GM12878 (cell line): ENCODE measurements at places on chromosomes 4 and X.

- no peak for DNase-seq
Measured at GRCh38 chrX:7552760-7553159, 290.2 kb upstream of the VCX start.

GRCh38 chr4:107579099-107579498, 140.9 kb downstream of the PAPSS1 start:
- DNase-seq, result no peak

DNA sequence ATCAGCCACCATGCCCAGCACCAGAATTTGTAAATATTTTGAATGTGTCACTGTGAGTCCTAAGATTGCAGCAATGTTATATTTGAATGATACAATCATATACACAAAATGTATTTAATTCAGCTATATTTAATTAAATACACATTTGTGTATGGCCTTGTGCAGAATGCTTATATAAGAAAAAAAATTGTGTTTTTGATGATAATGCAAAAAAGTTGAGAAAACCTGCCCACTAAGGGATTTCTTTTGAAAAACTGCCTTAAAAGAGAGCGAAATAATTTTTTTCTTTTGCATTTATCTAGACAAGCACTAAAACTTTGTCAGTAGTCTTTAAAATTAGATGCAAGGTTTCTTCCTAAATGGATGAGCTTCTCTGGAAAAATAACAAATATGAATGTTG, 68.1 kb upstream of the OTUD4 start:
- no peak for DNase-seq

GRCh38 chrX:2452317-2452784, 48.4 kb downstream of the DHRSX start:
- DNase-seq, result no peak

DNA sequence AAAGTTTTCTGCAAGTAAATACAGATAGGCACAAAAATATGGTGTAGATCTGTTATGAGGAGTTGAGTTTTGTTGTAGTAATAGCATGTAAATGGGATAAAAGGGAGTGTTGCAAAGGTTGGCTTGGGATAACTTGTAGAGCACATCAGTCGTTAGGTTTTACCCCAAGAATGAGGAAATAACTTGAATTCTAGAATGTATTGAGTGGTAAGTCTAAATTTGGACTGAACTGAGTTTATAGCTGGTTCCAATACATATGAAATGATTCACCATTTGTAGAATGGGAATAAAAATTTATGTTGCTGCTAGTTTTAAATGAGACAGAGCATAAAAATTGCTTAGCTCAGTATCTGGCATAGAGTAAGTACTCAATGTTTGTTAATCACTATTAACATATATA, 719.2 kb downstream of the FSTL5 start:
- DNase-seq, result no peak

GRCh38 chr4:168981460-168981859, 28.6 kb downstream of the CBR4 start:
- no peak for DNase-seq

DNA sequence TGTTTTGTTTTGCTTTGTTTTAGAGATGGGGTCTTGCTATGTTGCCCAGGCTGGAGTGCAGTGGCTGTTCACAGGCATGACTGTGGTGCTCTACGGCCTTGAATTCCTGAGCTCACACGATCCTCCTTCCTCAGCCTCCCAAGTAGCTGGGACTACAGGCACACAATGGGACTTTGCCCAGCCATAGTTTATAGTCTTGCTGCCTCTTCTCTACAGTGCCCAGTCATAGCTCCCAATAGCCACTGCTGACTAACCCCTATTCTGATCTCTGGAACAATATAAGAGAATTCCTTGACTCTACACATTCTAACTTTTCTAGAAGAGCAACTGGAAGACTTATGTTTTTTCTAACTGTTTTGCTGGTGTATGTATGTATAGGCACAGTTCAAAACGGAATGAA, 319.2 kb downstream of the PCDH7 start:
- DNase-seq, result no peak

DNA sequence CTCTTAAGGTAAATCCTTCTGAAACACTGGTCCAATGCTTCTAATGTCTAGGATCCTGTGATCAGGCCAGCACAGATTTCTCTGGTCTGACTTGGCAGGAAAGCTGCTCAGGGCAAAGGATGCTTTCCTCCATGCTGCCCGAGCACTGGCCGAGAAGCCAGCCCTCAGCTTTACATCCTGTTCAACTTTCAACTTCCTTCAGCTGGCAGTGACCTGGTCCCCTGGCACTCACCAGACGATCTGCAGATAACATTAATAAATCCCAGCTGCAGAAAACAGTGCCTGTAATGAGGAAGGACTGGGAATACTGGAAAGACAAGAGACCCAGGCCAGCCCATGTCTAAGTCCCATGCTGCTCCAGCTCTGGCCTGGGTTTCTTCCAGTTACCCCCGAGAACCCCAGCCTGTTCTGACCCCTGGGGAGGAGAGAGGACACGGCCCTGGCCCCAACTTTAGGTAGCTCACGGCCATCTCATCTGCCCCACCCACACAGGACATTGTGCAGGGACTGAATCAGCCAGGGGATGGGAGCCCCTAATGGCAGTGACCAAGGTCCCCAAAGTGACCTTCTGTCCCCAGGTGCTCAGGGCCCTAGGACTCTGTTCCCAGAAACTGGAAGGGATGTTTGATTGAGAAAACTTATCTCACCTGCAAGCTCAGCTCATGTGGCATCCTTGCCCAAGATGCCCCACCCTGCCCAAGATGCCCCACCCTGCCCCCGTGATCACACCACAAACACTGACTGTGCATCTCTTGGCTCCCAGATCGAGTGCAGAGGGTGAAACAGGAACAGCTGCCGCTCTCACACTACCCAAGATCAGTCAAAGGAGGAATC, 28.0 kb downstream of the JAKMIP1 start:
- DNase-seq, result no peak

GRCh38 chr4:163895378-163896005, 401.0 kb downstream of the TMA16 start:
- no peak for DNase-seq

GRCh38 chr4:40750461-40751258, 905 bp downstream of the NSUN7 start:
- no peak for DNase-seq

- no peak for DNase-seq
Measured at GRCh38 chr4:71486550-71487343, 147.9 kb downstream of the SLC4A4 start.
